ENCODE measurements at places on chromosomes 1 and 21.

DNA sequence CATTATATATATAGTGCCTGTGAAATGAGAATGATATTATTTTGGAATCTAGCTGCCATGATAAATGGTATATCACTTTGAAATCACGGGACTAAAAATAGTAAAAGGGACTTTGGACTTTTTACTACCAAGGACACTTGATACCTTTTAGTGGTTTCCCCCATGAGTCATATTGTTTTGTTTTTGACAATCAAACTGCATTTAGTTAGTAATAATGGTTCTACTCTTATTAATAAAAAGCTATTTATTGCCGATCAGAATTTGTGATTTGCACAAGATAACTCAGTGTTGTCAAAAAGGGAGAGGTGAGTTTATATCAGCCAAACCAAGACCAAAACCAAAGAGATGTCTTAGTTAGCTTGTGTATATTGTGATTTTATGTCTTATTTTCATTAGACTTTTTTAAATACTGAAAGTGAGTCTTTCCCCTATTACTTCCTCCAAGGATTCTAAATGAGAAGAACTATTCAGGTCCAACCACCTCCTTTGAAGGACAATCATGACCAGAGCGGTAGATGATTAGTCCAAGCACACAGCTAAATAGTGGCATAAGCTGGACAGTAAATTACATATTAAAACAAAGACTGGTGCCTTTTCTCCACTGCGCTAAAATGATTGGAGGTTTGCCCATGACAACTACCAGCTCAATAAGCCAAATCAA, 281.7 kb upstream of the ESRRG start:
- no peak for DNase-seq

- DNase-seq = no peak
Measured at GRCh38 chr1:191648939-191649338, 509.3 kb upstream of the RGS18 start.

DNA sequence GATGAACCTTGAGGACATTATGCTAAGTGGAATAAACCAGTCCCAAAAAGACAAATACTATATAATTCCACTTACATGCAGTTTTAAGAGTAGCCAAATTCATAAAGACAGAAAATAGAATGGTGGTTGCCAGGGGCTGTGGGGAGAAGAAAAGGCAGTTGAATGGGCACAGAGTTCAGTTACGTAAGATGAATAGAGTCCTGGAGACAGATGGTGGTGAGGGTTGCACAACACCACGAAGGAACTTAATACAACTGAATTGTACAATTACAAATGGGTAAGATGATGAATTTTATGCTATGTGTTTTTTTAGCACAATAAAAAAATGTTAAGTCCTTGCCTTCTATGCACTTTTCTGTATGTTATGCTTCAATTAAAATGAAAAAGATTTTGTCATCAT, 66.6 kb downstream of the CD34 start:
- DNase-seq = no peak

GRCh38 chr1:47680815-47681475, 243.1 kb downstream of the FOXD2 start:
- no peak for DNase-seq

DNA sequence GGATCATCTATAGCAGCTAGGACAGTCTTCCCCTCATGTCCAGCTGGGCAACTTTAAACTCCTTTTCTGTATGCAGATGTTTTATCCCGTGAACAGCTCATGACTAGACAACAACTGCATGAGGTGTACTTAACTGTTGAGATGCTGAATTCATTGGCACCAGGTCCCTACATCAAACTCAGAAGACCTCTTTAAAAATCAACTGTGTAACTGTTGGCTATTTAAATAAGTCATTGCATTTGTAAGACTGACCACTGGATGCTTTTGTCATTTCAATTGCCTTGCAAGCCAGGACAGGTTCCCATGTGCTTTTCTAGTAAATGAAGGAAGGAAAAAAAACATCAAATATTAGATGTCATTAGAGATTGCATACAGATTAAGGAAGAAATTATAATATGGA, 28.3 kb upstream of the GORAB start:
- DNase-seq = no peak

DNA sequence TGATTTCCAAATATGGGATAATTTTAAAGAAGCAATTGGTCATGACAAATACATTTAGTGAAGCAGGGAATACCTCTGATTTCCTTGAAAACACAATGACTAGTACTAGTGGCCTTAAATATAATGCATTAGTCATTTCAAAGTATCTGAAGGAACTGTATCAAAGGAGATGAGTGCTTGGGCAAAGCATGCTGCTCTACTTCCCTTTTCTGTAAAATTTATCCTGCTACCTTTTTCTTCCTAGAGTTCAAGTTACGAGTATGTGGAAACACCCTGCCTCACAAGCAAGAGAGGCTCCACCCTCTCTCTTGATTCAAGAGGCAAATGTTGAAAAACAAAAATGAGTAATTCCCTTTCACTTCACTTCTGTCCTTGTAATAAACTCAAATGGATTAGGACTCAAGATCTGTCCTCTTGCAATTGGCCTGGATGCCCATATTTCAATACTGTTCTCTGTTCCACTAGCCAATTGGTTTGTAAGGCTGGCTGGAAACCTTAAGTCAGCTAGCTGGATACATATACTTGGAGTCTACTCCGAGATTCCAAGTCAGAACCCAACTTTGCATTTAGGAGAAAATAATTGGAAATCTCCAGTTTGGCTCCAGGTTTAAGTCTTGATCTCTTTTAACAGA, 92.5 kb downstream of the CDC42BPA start:
- no peak for DNase-seq

DNA sequence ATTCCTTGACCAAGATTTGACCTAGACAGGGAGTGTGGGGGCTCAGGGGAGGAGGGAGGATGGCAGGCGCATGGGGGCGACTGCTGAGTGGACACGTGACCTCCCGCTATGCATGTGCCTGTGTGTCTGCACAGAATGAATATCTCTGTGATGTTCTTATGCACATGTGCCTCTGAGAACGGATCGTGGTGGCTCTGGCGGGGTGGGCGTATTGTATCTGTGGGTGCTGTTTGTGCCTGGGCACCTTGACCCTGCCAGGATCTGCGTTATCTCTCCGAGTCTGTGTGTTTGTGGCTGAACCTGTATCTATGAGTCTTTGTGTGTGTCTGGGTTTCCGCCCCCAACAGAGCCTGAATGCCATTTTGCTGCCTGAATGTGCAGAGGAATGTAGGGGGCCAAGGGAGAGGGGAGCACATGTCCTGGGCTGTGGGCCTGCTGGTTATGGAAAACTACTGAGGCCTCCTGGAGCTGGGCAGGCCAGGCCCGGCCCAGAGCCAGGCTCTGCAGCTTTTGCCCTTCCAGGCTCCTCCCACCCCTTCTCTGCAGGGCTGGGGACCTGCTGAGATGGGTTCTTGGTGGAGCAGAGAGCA, 102.5 kb downstream of the EBNA1BP2 start:
- DNase-seq = no peak

- no peak for DNase-seq
Measured at GRCh38 chr1:36203554-36204346, 20.5 kb upstream of the THRAP3 start.

Measured in stimulated activated CD4-positive, alpha-beta T cell treated with anti-CD3 and anti-CD28 coated beads, Interleukin-1b, Interleukin-23, amount 100 ng/mL, for 1 hour (primary cell).